NCI-H187 treated with DMSO at 0.1 percent for 48 hours (cell line): ENCODE measurements at places on chromosomes 3 and 15.

GRCh38 chr3:57164217-57164656, 916 bp downstream of the IL17RD start:
- no peak for DNase-seq

- DNase-seq: no peak
Observed at GRCh38 chr15:64950888-64951287, 38.8 kb downstream of the SPG21 start.

DNA sequence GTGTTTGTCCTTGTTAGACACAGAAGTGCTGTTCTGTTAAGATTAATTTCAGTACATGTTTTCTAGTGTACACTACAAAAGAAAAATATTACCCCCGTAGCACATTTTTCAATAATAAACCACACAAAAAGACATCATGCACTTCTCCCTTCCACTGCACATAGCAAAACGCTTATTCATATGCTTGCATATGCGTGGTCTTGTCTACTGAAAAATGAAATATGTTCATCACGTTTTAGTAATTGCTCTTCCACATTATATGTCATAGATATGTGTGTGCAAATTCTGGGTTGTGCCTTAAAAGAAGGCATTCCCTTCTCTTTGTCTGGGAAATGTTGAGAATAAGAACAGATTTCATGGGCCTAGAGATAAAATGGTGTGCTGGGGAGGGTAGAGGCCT, 353.9 kb downstream of the NSUN3 start:
- no peak for DNase-seq

- no peak for DNase-seq
Observed at GRCh38 chr15:34514251-34514670, 69.2 kb downstream of the GOLGA8B start.

DNA sequence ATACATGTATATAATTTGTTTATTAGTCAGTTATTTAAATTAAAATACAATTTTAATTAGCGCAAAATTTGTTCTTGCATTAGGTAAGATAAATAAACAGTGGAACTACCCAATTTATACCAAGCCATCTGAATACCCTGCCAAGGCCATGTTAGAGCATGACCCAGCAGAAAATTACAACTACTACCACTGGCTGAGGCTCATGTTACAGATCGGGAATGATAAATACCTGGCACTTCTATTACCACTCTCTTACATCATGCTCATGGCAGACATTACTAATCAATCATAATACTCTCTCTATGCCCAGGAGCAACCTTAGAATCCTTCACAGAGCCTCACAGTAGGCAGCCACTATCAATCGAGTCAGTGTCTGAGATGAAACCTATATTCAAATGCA, 21.2 kb upstream of the LMOD3 start:
- DNase-seq: no peak

DNA sequence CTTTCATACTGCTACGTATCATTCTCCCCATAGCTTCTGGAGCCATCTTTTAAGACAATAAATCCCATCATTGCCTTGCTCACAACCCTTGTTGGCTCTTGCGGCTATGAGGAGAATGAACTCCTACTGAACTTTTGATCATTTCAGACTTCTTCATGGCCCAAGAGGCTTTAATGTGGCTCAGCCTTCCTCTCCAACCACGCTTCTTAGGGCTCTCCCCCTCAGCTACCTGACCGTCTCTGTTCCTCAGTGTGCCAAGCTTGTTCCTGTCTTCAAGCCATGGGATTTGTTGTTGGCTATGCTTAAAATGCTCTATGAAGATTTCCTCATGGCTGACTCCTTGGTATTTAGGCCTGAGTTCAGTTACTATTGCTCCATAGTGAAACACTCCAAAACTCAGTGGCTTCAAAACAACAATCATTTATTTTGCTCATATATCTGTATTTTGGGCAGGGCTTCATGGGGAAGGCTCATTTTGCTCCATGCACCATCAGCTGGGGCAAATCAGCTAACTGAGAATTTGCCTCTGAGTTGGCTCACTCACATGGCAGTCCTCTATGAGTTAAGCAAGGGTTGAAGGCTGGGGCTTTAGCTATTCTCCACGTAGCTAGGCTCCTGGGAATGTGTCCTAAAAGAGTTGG, 47.5 kb downstream of the FOXL2 start:
- DNase-seq: no peak
